ENCODE measurements at places on chromosomes 7 and 10. TPM values are rescaled to one million over a fixed set of nuclear protein-coding genes. Genes with fewer than 3 reads are reported as not detected.

- no peak for DNase-seq
Measured at GRCh38 chr10:120990831-120991230, 139.7 kb downstream of the WDR11 start.

The TWIST1 gene
- polyA plus RNA-seq = 3.6 TPM

DNA sequence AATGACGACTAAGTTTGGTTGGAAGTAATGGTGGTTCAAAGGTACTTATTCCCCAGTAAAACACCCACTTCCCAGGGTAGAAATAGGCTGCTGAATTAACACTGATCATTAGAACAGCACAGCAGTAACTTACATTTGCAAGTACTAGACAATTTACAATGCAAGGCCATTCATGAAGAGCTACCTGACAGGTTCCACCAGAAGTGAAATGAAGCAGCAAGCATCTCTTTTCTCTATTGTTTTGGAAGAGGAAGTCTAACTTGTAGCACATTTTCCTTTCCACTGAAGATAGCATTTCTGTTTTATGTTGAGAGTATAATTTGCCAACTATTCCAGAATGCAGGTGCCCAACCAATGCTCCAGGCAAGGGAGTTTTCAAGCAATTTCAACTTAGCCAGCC is 145.9 kb downstream of the CREB5 start:
- no peak for DNase-seq

DNA sequence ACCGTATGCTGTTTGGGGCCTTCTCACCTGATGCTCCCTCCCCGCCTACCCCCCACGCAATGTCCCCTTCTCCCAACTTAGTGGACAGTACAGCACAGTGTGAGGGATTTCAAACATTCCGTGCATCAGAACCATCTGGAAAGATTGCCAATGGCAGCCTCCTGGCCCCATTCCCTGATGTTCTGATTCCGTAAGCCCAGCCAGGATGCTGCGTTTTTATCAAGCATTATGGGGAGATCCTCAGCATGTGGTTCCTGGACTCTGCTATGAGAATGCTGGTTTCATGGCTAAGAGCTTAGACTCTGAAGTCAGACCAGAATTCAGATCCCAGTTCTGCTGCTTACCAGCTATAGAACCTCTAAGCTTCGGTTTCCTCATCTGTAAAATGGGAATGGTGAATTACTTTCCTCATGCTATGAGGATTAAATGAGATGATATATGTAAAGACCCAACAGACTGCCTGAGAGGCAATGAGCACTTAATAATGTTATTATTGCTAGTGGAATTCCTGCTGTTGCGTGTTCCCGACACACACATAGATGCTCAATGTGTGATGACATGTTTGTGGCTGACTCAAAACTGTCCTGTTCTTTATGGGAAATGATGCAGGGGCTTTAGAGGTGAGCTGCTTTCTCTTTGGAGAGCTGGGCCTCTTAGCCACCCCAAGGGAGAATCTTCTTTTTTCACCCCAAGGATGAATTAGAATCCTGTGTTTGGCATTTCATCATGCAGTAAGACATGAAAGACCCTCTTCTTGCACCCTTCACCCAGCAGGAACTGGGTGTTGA is 60.8 kb upstream of the SMNDC1 start:
- DNase-seq = no peak

The HERPUD2 gene
- polyA plus RNA-seq = 8.4 TPM

The BAIAP2L1 gene
- 2.1 TPM for polyA plus RNA-seq

- DNase-seq = no peak
Measured at GRCh38 chr10:49404321-49404878, 8.5 kb upstream of the DRGX start.

DNA sequence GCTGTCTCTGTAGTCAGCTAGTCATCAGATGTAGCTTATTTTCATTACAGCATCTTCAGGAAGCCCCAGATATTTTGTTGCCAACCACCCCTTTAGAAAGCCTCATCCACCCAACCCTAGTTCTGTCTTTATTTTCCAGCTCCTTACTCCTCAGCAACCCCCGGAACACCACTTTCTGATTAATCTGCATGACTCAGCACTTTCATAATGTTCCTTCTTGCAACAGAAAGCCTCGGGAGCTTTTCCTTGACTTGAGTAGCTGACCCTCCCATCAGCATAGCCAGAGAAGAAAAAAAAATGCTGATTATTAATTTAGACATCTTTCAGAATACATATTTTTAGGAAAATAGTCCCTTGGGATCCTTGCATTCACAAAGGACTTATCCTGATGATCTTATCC is 244.0 kb upstream of the CXCL12 start:
- DNase-seq = no peak

The ASIC3 gene
- polyA plus RNA-seq = 5.3 TPM

GRCh38 chr10:97825020-97825760 is 24.5 kb upstream of the GOLGA7B start:
- DNase-seq = peak; percentile 80

DNA sequence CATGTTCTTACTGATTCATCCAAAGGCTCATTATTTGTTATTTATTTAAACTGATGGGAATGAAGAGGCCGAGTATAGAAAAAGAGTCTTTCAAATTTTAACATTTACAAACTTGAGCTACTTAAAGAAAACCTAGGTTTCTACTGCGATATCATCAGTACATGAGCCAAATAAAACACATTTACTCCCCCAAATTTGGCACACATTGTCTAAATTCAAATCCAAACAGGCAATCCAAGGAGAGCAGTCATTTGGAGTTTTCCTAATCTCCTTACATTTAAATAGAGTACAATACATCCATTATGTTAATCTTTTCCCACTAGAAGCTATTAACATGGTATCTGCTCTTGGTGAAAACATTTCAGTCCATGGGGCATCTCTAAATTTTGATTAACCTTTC is 2.2 kb downstream of the NMT2 start:
- DNase-seq = no peak

GRCh38 chr7:130929896-130930659 is 196.1 kb upstream of the KLF14 start:
- DNase-seq = no peak

- DNase-seq = no peak
Measured at GRCh38 chr7:8908889-8909288, 475.5 kb downstream of the NXPH1 start.

The EGR2 gene
- 13.7 TPM for polyA plus RNA-seq

GRCh38 chr10:934746-935406 is 3.4 kb upstream of the LARP4B start:
- DNase-seq = no peak

DNA sequence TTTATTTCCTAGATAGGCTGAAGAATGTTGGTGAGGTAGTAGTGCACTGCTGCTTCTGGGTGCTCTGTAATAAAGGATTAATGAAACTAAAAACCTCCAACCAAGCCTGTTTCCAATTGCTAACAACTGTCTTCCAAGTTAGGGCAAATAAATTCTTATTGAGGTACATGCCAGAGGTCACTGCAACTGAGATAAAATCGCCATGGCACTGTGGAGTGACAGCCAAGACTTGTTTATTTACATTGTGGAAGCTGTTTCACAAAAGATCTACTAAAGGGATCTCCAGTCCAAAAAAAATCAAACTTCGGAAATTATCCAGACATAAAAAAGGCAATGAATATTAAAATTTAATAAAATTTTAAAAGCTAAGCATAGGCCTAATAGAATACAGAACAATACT is 65.2 kb downstream of the HYCC1 start:
- DNase-seq = no peak

The C10orf53 gene
- not detected for polyA plus RNA-seq

The ZNF727 gene
- polyA plus RNA-seq = 0.43 TPM

The TUBAL3 gene
- 0.43 TPM for polyA plus RNA-seq

The PPP1R9A gene
- 3.7 TPM for polyA plus RNA-seq

- no peak for DNase-seq
Measured at GRCh38 chr10:117001144-117001543, 3.8 kb downstream of the SHTN1 start.

The GCK gene
- polyA plus RNA-seq = 17.4 TPM

GRCh38 chr10:30619966-30620365 is 9.6 kb downstream of the LYZL2 start:
- DNase-seq = no peak

The COL17A1 gene
- polyA plus RNA-seq = 0.07 TPM

GRCh38 chr10:35355971-35356724 is 19.8 kb downstream of the CCNY start:
- no peak for DNase-seq

DNA sequence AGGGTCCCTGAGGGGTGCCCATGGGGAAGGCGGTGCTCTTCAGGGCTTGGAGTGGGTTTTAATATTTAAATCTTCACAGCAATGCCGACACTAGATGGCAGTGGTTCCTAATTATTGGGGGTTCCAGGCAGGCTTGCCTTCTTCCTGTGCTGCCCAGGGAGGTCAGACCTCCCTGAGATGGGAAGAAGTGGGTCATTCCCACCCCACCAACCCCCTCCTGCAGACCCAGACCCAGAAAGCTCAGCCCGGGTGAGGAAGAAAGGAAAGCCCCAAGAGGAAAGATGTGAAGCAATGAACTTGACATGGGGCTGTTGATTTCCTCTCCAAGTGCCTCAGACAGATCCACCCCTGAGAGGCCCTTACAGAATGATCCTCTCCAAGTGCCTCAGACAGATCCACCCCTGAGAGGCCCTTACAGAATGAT is 85.1 kb upstream of the LANCL2 start:
- no peak for DNase-seq

GRCh38 chr7:95794917-95795515 is 22.7 kb downstream of the DYNC1I1 start:
- no peak for DNase-seq

The OPN4 gene
- polyA plus RNA-seq = 0.93 TPM

- DNase-seq = peak; percentile 96
Measured at GRCh38 chr10:80498833-80499741, 38.6 kb upstream of the SH2D4B start.

DNA sequence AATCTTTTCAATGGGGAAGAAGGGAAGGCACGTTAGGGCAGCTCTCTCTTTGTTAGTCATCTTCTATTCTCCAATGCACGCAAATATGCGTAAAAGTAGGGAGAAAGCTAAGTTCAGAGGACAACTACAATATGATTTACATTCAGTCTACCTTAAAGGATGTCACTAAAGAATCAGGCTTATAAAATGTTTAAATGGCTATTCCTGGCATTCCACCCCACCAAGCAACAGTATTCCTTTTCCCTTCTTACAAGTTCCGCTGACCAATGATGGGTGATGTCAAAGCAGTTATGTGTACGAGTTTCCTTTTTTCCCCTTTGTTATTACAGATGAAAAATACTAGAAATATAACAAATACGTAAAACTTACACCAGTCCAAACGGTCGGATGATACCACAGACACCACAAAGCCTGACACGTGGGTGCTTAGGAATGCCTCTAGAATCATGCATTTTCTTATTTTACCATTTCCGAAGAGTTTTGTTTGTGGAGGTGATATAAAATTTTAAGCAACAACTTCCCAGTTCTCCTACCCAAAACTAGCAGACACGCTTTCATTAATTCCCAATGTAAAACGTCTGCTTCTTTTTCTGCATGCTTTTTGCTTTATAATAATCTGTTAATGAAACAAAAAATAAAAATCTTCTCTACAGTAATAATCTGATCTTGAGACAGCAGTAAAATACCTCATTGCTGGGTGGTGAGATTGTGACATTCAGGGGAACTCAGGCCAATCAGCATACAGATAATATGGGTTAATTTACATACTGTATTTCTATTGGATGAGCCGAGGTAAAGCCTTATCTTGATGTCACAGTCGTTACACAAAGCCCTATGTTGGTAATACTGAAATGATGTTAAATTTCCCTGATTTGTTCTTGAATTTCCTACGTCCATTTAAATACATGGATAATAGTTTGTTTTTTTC is 708 bp upstream of the GPR85 start:
- DNase-seq = no peak

The CDC14C gene
- not detected for polyA plus RNA-seq

DNA sequence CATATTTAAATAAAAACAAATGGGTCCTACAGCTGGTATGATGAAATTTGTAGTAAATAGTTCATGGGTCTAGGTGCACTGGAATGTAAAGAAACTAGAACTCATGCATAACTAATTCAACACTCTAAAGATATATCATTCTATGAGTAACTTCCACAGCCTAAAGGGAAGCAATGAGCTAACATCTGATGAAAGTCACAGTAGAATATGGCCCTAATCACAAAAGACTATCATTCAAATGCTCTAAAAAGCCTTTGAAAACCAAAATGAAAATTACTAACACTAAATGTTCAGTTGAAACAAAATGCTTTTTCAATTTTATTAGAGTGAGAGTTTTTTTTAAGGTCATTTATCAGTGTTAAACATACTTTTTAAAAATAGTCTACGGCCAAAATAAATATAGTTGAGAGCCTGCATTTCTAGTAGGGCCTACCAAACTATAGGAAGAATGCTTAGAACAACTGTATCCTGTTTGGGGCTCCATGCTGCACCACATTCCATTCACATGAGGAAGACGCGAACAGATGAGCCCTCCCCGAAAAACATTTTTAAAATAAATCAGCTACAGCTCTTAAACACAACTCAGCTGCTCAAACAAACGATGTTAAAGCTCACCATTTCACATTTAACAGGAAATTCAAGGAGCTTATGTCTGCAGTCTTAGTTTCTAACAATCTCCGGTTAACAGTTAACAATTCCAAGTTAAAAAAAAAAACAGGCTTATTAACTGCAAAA is 134.5 kb downstream of the NRBF2 start:
- DNase-seq = no peak

GRCh38 chr7:17822547-17823173 is 117.6 kb downstream of the SNX13 start:
- no peak for DNase-seq

The JCAD gene
- 17.6 TPM for polyA plus RNA-seq

DNA sequence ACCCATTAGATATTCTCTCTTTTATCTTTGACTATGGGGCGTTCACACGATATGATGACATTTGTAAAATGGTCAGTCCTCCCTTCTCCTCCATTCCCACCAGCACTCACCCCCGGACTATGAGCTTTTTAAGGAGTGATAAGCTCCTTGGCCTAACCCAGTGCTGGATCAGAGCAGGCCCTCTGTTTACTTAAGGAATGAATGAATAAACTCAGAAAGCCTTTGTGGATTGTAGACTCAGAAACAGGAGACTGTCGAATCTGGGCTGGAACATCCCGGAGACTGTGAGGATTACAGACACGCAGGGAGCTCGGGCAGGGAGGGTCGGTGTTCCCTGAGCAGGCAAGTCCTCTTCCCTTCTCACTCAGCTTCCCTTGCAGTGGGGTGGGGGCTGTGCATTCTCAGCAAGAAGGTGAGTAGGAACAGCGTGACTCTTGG is 6.8 kb upstream of the ZCCHC24 start:
- no peak for DNase-seq

GRCh38 chr10:132111871-132112341 is 46.2 kb downstream of the JAKMIP3 start:
- DNase-seq = peak; percentile 11

Measured in right cardiac atrium (tissue), 5 donors.